ENCODE measurements at places on chromosomes 11 and 22.
A peak's percentile ranks its signal among the peaks of the same experiment; 100 is the strongest.

GRCh38 chr22:32469799-32470212 is 4.8 kb upstream of the FBXO7 start:
- peak; percentile 91 for DNase-seq

GRCh38 chr11:132289590-132290256 is 919.3 kb downstream of the NTM start:
- DNase-seq: no peak

GRCh38 chr11:73281796-73282660 is 9.9 kb downstream of the P2RY6 start:
- DNase-seq: no peak

GRCh38 chr11:6472934-6473333 is 807 bp downstream of the TRIM3 start:
- no peak for DNase-seq

- no peak for DNase-seq
Measured at GRCh38 chr11:106159836-106160235, 82.4 kb downstream of the AASDHPPT start.

DNA sequence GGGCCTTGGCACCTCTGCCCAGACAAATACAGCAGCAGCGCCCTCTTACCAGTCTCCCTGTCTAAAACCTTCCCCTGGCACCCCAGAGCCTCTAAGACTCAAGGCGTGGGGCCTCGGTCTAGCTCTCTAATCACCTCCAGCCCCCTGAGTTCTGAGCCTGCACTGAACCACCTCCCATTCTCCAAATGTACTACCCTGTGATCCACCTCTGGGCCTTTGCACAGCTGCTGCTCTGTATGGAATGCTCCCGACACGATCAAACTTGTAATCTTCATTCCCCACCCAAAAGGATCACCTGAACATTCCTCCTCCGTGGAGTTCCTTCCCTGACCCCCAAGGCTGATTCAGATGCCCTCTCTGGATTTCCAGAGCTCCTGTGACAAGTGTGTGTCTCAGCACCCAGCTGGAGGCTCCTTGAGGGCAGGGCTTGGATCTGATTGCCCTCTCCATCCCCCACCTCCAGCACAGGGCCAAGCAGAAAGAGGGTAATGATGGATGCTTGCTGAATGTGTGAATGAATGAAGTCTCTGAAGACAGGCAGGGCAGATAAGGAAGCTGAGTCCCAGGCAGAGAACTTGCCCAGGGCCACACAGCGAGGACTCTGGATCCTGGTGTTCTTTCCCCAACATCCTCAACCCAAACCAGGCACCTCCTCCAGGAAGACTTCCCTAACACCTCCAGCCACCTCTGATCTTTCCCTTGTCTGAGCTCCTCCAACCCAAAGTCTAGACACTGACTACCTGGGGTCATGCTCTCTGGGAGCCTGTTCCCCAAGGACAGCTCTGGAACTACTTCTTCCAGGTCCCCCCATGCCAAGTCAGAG is 18.3 kb downstream of the STARD10 start:
- DNase-seq: no peak

GRCh38 chr22:48993655-48994054 is 834.0 kb downstream of the BRD1 start:
- DNase-seq: no peak

DNA sequence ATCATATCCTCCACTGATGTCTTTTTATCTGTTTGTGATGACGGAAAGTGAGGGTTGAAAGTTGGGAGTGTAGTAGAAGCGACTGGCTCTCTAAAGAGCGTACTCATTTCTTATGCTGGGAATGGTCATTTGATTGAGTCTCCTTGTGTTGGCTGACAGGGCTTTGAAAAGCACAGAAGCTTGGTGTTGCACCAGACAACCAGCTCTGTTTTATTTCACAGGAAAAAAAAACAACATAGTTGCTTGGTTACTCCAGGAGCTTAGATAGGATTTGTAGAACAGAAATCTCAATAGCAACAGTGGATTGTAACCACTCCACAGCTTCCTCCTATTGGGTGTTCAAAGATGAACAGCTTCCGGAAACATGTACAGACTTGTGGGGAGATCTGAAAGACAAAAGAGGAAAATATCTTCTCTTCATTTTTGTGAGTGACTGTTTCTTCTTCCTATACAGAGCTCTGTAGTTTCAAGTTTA is 2.7 kb downstream of the RBM14 start:
- DNase-seq: no peak

GRCh38 chr11:128504486-128504885 is 82.9 kb downstream of the ETS1 start:
- DNase-seq: no peak

DNA sequence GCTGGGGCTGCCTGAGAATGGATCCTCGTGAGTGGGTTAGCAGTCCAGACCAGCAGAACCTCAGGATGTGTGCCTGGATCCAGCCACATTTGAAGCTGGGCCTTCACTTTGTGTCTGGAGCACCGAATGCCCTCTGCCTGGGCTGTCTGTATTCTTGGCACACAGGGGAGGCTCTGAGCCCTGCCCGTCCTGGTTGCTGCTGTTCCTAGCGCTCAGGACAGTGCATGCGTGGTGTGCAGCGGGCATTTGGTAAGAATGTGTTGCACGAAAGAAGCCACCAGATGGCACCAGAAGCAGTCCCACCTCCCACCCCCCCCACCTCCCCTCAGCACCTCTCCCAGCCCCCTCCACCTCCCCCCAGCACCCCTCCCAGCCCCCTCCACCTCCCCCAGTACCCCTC is 4.1 kb upstream of the MAPK11 start:
- peak; percentile 53 for DNase-seq

GRCh38 chr22:43812890-43813289 is 785 bp upstream of the EFCAB6 start:
- no peak for DNase-seq

- no peak for DNase-seq
Measured at GRCh38 chr11:78957476-78958245, 383.0 kb upstream of the NARS2 start.
